ENCODE measurements at places on chromosomes 2 and 18. TPM values are rescaled to one million over a fixed set of nuclear protein-coding genes. Genes with fewer than 3 reads are reported as not detected.

FOXI3 gene
- total RNA-seq, result not detected

IL36B gene
- not detected for total RNA-seq

AUP1 gene
- 76.8 TPM for total RNA-seq

CFAP53 gene
- total RNA-seq, result 0.26 TPM

DNA sequence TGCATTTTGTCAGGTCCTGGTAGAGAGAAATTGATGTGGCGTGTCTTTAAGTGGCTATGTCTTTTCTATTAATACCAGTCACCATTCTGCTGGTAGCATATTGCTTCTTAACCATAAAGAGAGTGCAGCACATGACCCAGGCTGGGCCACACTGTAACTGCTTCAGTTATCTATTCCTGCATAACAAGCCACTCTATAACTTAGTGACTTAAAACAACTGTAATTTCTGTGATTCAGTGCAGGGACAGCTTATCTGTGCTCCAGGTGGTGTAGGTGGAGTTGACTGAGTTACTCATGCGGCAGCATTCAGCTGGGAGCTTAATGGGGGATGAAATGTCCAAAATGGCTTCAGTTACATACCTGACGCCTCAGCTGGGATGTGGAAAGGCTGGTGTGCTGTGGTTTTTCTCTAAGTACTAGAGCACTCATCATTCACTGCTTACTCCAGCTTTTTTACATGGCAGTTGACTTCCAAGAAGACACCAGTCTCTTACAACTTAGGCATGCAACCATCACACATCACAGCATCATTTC, 742.4 kb downstream of the SATB2 start:
- H3K4me1 ChIP-seq, result no peaks in the 10 kb centered on the region
- no peak for DNase-seq
- peaks cover 14% of the 10 kb centered on the region for H3K27me3 ChIP-seq
- no peak overlapping the region for H3K4me3 ChIP-seq

GRCh38 chr2:173830170-173830569, 135.0 kb downstream of the SP3 start:
- H3K4me3 ChIP-seq, result no peak overlapping the region
- peaks cover 2% of the 10 kb centered on the region for H3K36me3 ChIP-seq
- no peak overlapping the region for H3K27ac ChIP-seq
- DNase-seq, result no peak
- peaks cover 19% of the 10 kb centered on the region for H3K4me1 ChIP-seq

- peaks cover 12% of the 10 kb centered on the region for H3K4me1 ChIP-seq
- H3K36me3 ChIP-seq, result peaks cover 6% of the 10 kb centered on the region
- H3K27me3 ChIP-seq, result no peaks in the 10 kb centered on the region
- DNase-seq, result no peak
- H3K4me3 ChIP-seq, result no peak overlapping the region
Observed at GRCh38 chr2:119283873-119284331, 60.3 kb downstream of the STEAP3 start.

GRCh38 chr18:60895181-60895580, 438.0 kb upstream of the CDH20 start:
- peaks cover 12% of the 10 kb centered on the region for H3K4me1 ChIP-seq
- no peak overlapping the region for H3K27ac ChIP-seq
- H3K36me3 ChIP-seq, result no peaks in the 10 kb centered on the region
- DNase-seq, result no peak

DNA sequence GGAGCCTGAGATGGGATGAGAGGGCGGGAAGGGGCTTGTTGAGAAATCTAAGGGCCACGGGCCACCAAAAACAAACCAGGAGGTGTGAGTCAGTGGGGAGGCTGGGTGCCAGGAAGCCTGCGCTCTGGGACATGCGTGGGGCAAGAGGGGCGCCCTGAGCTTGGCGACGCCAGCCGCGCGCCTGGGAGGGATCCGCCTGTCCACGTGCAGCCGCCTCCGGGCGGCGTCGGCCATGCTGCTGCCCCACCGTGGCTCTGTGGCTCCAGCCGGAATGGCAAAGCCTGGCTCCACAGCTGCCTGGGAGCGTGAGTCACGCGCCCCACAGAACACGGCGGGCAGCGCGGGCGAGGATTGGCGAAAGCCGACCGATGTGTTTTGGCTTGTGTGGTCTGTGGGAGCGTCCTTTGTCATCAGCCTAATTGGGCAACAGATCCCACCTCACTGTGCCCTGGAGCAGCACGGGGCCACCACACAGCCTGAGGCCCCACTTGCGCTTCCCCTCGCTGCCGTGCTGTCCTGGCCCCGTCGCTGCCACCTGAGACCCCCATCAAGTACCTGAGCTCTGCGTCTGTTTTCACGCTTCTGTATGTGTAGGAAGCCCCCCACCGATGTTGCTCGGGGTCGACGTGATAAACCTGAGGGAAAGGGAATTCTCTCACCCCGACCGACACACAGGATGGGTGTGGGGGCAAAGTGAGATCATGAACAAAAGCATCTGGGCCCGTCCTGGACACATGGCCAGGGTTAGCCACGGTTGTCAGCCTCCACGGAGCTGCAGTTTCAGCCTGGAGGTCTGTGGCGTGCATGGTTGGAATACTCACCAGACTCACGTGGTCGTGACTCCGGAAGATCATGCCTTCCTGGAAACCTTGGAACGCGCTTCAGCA, 80.5 kb downstream of the NFATC1 start:
- peaks cover 2% of the 10 kb centered on the region for H3K27me3 ChIP-seq
- no peaks in the 10 kb centered on the region for H3K36me3 ChIP-seq
- peak; percentile 65 for DNase-seq
- no peak overlapping the region for H3K4me3 ChIP-seq
- H3K27ac ChIP-seq, result no peak overlapping the region

DNA sequence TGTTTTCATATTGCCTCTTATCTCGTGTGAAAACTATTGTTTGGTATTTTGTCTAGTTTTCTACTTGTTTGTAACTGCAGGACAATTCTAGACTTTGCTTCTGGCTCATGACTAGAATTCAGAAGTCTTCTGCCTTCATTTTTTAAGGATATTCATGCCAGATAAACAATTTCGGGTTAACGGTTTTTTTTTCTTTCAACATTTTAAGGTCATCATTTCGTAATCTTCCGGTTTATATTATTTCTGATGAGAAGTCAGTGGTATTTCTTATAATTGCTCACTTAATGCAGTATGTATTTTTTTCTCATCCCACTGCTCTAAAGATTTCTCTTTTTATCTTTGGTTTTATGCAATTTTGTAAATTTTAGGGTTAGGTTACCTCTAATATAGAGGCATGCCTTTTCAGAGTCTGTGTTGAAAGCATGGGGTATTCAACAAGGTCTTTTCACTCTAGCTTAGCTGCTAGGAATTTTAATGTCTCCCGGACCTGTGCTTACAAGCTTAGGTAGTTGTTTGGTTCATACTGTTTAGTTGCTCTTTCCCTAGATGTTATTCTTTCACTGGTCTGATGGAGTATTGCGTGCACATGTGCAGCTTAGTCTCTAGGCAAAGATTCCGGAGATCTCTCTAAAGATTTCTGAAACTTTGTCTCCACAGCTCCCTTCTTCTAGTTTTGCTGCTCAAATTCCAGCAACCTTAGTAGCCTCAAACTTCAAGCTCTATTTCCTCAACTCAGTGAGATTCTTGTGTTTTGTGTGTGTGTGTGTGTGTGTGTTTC, 198.1 kb downstream of the MCFD2 start:
- H3K36me3 ChIP-seq, result peaks cover 9% of the 10 kb centered on the region
- H3K27ac ChIP-seq, result no peak overlapping the region

- H3K36me3 ChIP-seq, result no peaks in the 10 kb centered on the region
- peak overlapping the region; percentile 37 for H3K4me3 ChIP-seq
- H3K27me3 ChIP-seq, result no peaks in the 10 kb centered on the region
- peaks cover 66% of the 10 kb centered on the region for H3K4me1 ChIP-seq
- H3K27ac ChIP-seq, result peak overlapping the region; percentile 86
Observed at GRCh38 chr2:65382776-65383357, 49.5 kb downstream of the SPRED2 start.

DNA sequence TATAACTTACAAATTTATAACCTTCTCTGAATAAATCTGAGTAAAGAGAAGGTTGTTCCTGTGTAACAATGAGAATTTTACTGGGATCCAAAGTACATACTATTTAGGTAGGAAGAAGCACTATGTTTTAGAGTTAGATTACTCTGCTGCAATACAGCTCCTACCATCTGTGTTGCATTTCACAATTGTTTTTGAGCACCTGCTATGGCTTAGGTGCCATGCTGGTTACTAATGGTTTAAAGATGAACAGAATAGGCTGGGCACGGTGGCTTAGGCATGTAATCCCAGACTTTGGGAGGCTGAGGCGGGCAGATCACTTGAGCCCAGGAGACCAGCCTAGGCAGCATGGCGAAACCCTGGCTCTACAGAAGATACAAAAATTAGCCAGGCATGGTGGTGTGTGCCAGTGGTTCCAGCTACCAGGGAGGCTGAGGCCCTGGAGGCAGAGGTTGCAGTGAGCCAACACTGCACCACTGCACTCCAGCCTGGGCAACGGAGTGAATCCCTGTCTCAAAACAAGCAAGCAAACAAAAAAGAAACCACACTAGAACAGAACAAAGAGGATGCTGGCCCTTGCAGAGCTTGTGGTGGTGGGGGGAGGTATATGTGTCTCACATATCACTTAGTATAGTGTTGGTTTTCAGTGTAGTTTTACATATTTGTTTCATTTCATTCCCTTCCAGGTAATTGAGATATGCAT, 56.7 kb downstream of the SPTBN1 start:
- peaks cover 2% of the 10 kb centered on the region for H3K36me3 ChIP-seq
- no peaks in the 10 kb centered on the region for H3K27me3 ChIP-seq
- no peak overlapping the region for H3K4me3 ChIP-seq
- peaks cover 31% of the 10 kb centered on the region for H3K4me1 ChIP-seq
- H3K27ac ChIP-seq, result peak overlapping the region; percentile 15

DNA sequence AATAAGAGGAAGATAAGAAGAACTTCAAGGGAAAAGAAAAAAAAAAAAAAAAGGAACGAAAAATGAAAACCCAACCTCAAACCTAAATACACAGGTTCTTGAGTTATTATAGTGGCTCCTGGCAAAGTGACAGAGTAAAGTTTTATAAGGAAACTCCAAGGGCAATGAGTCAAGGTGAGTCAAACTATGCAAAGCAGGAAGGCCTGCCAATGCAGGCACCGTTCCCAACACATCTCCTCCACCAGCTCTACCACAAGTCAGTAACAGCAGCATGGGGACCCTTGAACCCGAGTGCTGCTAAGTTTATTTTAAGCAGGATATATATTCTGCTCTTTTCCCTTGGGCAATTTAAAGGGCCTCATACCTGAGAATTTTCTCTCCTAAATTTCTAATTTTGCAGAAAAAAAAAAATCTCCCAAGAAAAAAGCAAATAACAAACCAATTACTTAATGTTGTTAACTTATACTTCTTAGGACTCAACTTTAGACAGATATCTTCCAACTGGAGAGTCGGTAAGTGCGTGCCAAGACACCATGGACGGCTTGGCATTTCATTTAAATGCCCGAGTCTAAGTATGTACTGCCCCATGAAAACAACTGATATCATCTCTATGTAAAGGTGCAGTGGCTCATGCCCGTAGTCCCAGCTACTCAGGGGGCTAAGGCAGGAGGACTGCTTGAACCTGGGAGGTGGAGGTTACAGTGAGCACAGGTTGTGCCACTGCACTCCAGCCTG, 75.7 kb upstream of the TFCP2L1 start:
- H3K4me1 ChIP-seq, result peaks cover 37% of the 10 kb centered on the region
- H3K36me3 ChIP-seq, result peaks cover 14% of the 10 kb centered on the region
- H3K27me3 ChIP-seq, result no peaks in the 10 kb centered on the region
- no peak for DNase-seq
- no peak overlapping the region for H3K27ac ChIP-seq

- H3K27ac ChIP-seq, result peak overlapping the region; percentile 77
- H3K27me3 ChIP-seq, result no peaks in the 10 kb centered on the region
- H3K36me3 ChIP-seq, result no peaks in the 10 kb centered on the region
- no peak for DNase-seq
Observed at GRCh38 chr2:163641986-163642385, 93.8 kb downstream of the FIGN start.

DNA sequence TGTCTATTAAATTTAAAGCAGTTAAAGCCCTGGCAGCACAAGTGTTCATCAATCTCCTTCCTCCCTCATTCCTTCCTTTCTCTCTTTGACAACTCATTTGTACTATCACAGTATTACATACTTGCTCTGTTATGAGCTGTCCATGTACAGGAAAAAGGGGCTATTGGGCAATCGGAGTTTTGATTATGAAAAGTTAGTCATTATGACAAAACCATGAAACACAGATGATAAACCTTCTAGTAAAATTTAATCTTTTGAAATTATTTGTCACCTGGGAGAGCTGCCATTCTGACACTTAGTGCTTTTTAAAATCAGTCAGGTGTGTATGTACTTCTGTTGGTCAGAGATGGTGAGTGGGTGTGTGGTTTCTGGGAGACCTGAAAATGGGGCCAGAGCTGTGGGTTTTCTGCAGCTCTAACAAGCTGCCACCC, 39.4 kb downstream of the MAP4K4 start:
- no peaks in the 10 kb centered on the region for H3K36me3 ChIP-seq
- DNase-seq, result no peak
- H3K4me1 ChIP-seq, result peaks cover 72% of the 10 kb centered on the region
- peak overlapping the region; percentile 67 for H3K27ac ChIP-seq
- H3K27me3 ChIP-seq, result no peaks in the 10 kb centered on the region

Measured in chondrocyte (in vitro differentiated cells).